Fibroblast of skin of right quadriceps (primary cell): ENCODE measurements at places on chromosomes 1 and 21.

- no peak for DNase-seq
Observed at GRCh38 chr1:224785040-224785328, 144.5 kb upstream of the DNAH14 start.

- DNase-seq: no peak
Observed at GRCh38 chr1:209427811-209428210, 155.7 kb upstream of the CAMK1G start.

- DNase-seq: peak; percentile 41
Observed at GRCh38 chr21:15051644-15052458, 12.9 kb downstream of the NRIP1 start.

DNA sequence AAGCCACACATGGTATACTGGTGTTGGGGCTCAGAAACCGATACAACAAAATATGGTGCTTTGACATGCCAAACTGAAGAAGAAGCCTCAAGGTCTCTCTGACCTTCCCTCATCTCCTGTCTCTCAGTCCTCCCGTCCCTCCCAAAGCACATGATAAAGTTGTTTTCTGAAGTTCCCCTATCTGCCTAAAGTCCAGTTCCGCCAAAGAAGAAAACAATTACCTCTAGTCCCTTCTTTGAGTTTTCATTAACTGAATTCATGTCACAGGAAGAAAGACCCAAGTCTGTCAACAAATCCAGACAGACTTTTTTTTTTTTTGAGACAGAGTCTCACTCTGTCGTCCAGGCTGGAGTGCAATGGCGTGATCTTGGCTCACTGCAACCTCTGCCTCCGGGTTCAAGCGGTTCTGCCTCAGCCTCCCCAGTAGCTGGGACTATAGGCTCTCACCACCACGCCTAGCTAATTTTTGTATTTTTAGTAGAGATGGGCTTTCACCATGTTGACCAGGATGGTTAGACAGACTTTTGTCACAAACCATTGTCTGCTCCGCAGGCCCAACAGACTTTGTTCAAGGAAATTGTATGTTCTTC, 32.2 kb upstream of the SLC2A1 start:
- no peak for DNase-seq

DNA sequence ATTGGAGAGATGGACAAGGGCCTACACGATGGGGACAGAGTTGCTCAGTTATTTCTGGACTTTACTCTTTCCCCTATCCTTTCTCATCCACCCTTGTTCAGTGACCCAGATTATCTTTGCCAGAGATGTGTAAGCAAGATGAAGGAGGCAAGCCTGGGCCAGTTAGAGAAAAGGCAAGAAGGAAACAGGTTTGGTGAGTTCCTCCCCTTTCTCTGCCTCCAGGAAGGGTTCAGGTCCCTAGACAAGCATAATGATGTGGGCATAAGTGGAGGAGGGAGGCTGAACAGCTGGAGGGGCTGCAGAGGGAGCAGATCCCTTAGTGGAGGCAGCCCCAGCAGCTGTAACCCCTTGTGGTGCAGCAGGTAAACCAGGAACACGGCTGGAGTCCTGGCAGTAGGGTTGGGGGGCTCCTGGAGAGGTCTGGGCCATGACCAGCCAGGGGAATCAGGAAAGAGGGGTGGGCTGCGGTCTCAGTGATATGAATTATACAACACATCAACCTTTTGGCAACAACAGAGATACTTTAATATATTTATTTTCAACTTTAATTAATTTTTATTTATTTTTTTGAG, 9.2 kb upstream of the CDC42 start:
- DNase-seq: no peak
